ENCODE measurements at places on chromosomes 16 and 17.

GRCh38 chr16:12323007-12323758, 346.6 kb downstream of the SNX29 start:
- DNase-seq, result no peak

GRCh38 chr17:3905017-3905520, 11.2 kb downstream of the P2RX1 start:
- no peak for DNase-seq

- DNase-seq, result peak; percentile 31
Measured at GRCh38 chr17:39062846-39063680, 88.4 kb downstream of the PLXDC1 start.

GRCh38 chr17:65385726-65386125, 175.7 kb downstream of the AXIN2 start:
- no peak for DNase-seq

DNA sequence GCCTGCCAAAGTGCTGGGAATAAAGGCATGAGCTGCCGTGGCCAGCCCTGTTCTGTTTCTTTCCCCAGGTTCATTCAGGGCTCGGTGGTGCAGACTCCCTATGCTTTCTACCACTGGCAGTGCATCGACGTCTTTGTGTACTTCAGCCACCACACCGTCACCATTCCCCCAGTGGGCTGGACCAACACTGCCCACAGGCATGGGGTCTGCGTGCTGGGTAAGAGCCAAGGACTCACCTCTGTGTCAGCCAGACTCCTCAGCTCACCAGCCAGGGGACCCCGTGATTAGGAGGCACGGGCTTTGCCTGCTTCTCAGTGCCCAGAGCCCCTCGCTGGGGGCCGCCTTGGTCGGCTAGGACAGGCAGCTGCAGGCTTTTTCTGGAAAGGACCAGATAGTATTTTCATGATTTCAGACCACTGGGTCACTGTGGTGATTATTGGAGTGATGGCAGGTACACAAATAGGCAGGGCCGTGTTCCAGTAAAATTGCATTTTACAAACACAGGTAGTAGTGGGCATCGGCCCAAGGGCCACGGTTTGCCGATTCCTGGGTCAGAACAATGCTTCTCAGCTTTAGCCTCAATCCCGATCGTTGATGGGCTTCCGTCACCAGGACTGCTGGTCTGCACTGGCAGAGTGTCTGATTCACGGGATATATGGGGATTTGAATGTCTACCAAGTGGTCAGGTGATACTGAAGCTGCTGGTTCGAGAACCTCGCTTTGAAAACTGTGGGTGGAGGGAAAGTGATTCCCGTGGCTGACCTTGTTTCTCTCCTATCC, 5.0 kb downstream of the ENGASE start:
- no peak for DNase-seq

- peak; percentile 32 for DNase-seq
Measured at GRCh38 chr17:67212231-67212630, 32.8 kb downstream of the HELZ start.

DNA sequence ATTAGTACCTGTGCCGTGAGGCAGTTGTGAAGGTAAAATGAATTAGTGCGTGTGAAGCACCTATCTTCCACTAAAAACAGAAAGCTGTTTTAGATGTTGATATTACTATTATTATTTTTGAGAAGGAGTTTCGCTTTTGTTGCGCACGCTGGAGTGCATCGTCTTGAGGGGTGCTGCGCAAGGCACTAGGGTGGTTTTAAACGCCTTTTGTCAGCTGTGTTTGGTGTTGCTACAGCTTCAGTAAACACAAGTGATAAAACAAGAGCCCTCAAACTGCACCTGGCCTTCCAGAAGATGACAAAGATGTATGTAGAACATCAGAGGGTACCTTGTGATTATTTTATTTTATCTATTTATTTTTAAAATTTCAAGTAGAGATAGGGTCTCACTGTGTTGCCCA, 38.2 kb downstream of the PLCG2 start:
- no peak for DNase-seq

- peak; percentile 16 for DNase-seq
Measured at GRCh38 chr17:29495011-29495410, 71.8 kb downstream of the ABHD15 start.

DNA sequence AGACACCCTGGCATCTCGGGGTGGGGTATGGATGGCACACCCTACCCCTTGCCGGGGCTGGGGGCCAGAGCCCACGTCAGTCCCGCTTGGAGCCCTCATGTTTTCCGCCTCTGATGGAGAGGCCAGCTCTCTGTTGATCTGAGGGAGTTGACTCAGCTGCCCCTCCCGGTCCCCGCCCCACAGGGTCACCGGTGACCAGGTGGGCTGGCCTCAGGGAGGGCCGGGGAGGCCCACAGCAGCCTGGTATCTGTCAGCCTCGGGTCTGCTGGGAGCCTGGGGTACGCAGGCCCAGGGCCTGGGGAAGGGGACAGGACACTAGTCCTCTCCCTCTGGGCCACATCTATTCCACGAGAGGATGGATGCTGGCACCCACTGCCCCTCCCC, 109.5 kb upstream of the CIBAR2 start:
- DNase-seq, result no peak

GRCh38 chr17:21212826-21213637, 929 bp downstream of the TMEM11 start:
- DNase-seq, result no peak

GRCh38 chr16:20903116-20903898, 2.7 kb downstream of the LYRM1 start:
- DNase-seq, result no peak

- no peak for DNase-seq
Measured at GRCh38 chr17:46737326-46737725, 81.2 kb downstream of the WNT3 start.

GRCh38 chr16:88976366-88977017, 515 bp downstream of the CBFA2T3 start:
- no peak for DNase-seq

- DNase-seq, result no peak
Measured at GRCh38 chr16:1193143-1193824, 31.8 kb downstream of the TPSG1 start.

GRCh38 chr17:41786227-41787020, at the start of gene JUP:
JUP (minus strand) TSS chr17:41786711; CDS start chr17:41771854, 14,857 bp downstream.
- peak; percentile 98 for DNase-seq

- DNase-seq, result peak; percentile 3
Measured at GRCh38 chr17:27793168-27793905, 7.0 kb downstream of the NOS2 start.

- no peak for DNase-seq
Measured at GRCh38 chr16:83899978-83900377, 1.1 kb downstream of the MLYCD start.
